NAMALWA (cell line): ENCODE measurements at places on chromosomes 7 and 10.

DNA sequence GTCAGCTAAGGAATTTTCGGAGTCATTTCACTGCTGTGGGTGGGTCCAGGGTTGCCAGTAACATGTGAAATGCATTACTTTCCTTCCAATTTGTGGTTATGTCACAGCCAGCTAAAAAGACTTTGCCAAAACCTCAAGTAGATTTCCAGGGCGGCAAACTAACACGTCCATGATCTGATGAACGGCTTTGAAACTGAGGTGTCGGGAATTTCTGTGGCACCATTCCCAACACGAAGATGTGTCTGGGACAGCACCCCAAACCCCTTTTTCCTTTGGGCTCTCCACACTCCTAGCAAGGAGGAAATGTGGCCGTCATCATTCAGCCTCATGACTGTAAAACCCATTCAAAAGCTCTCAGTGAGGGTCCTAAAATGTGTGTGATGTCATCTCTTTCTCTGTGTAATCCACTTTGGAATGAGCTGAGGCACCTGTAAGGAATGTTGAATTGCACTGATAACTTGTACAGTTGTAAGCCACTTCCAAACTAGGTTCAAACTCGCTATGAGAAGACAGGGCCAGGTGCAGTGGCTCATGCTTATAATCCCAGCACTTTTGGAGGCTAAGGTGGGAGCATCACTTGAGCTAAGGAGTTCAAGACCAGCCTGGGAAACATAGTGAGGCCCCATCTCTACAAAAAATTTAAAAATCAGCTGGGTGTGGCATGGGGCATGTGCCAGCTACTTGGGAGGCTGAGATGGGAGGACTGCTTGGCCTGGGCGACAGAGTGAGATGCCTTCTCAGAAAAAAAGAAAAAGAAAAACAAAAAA is 146.1 kb upstream of the FRMD4A start:
- no peak for DNase-seq

- no peak for DNase-seq
Observed at GRCh38 chr7:138235207-138235606, 158.9 kb downstream of the AKR1D1 start.

GRCh38 chr10:35506741-35507140 is 98.4 kb upstream of the GJD4 start:
- DNase-seq, result no peak

GRCh38 chr7:106731646-106732444 is 70.9 kb upstream of the CCDC71L start:
- no peak for DNase-seq

DNA sequence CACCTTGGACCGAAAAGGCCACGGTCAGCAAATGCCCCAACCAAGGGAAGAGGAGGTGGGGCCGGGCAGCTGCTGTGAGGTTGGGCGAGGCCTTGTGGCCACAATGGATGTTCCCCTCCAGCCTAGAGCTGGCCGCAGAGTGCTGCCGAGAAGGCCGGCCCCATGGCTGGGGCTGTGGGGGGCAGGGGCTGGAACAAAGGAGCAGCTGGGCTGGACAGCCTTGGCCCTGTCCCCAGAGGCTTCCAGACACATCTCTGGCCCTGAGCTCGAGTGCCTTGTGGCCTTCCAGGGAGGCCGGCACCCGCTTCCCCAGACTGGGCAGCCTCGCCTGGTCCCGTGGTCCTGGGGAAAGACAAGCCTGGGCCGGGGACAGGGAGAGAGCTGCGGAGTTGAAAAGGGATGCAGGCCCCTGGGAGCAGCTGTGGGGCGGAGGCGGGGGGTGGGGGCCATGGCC is 88.0 kb downstream of the PDGFA start:
- DNase-seq, result no peak

DNA sequence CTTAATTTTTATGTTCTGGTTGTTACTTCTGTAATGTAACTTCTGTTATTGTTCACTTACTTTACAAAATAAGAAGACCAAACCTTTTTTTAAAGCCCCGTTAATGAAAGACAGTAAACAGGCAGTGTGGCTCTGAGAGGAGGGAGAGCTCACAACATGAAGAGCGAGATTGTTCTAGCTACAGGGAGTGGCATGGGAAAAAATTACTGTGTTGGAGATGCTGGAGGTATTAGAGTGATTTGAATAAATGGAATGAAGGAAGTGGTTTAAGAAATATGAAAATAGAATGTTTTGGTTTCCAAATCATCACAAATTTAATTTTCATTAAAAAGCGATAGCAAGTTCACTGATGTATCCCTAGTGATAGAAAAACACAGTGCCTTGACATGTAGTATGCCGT is 31.8 kb downstream of the REEP3 start:
- DNase-seq, result no peak

- DNase-seq, result no peak
Observed at GRCh38 chr10:97180363-97180755, 5.4 kb downstream of the SLIT1 start.

DNA sequence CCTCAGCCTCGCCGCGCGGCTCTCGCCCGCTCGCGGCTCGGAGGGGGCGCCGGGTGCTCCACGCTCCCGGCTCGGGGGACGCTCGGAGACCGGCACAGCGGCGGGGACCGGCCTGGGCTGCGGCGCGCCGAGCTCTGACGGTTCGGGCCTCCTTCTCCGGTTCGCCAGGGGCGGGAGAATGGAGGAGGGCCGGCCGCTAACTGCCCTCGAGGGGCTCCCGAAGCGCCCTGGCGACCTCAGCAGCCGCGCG is 232 bp upstream of the GRID1 start:
- DNase-seq, result no peak

GRCh38 chr7:5677538-5678294 is 103.7 kb downstream of the RNF216 start:
- peak; percentile 86 for DNase-seq
